ENCODE measurements at places on chromosomes 7 and 10.

DNA sequence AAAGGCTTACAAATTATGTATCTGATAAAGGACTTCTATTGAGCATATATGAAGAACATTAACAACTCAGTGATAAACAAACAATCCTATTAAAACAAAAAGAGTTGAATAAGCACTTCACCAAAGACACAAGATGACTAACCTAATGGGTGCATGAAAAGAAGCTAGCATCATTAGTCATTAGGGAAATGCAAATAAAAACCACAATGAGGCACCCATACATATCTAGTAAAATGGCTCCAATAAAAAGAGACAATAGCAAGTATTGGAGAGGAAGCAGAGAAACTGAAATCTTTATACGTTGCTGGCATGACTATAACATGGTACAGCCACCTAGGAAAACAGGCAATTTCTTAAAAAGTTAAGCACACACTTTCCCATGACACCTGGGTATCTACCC lies 77.6 kb upstream of the ZMIZ1 start:
- no peak for DNase-seq

GRCh38 chr10:58920655-58921003 lies 255.8 kb upstream of the PHYHIPL start:
- DNase-seq = no peak

DNA sequence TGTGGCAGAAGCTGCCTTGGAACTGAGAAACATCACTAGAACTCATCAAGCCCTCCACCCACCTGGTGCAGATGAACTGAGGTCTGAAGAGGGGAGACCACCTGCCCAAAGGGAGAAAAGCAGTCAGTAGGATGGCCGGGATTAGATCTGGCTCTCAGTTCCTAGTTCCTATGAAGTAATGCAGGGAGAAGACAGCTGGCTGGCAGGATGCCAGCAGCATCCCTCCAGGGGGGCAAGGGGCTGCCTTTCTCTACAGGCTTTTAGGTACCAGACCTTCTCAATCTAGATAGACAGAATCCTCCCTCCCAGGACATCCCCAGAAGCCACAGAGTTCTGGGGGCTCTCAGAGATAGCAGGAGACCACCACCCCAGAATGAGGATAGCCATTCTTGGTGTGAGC lies 7.8 kb downstream of the CRHR2 start:
- DNase-seq = no peak

DNA sequence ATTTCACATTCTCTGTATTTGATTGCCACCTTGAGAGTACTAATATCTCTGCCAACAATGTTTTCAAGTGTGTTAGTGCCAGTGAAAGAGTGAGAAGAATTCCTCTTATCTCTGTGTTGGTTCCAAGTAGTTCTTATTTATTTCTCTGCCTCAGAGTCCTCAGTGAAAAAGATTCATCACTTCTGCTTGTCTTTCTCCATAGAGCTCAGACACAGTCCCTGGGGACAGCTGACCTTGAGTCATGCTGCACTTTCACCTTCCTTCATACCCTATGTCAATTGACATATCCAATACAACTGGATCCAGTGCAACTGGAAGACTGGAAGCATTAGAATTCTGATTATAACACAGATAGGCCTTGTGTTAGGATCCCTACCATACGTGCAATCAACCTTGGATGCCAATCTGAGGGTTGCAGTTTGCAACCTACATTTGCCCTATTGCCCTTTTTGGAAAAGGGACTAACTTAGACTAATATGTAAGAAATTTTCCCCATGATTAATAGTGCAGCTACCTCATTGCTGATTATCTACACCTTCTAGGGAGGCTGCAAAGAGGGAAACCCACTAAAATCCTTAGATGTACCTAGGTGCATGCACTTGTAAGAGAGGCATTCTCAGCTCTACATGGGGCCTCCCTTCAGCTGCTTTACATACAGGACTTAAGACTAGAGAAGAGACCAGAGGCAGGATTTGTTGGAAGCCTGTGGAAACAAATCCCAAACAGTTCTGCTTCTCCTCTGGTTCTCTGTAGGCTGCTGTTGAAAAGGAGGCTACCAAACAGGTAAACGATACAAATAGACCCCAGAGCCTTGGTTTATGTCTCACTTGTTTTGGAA lies 8.4 kb downstream of the IFIT2 start:
- no peak for DNase-seq

GRCh38 chr10:13651969-13652720 lies 65.4 kb downstream of the PRPF18 start:
- no peak for DNase-seq

DNA sequence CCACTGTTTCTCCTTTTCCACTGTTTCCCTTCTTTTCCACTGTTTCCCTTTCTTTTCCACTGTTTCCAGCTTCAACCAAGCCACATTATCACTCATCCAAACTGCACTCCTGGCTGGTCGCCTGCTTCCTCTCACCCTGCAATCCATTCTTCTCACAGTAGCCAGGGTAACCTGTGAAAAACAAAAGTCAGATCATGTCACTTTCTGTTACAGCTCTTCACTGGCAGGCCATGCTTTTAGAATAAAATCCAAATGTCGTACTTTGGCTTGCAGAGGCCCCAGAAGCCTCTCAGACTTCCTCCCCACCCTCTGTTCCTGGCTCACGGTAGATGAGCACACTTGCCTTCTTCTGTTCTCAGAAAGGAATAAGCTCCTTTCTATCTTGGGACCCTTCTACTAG lies 33.9 kb downstream of the STARD3NL start:
- DNase-seq = no peak

- DNase-seq = no peak
These were observed 77.5 kb upstream of the PDE1C start for GRCh38 chr7:32147546-32148268.

DNA sequence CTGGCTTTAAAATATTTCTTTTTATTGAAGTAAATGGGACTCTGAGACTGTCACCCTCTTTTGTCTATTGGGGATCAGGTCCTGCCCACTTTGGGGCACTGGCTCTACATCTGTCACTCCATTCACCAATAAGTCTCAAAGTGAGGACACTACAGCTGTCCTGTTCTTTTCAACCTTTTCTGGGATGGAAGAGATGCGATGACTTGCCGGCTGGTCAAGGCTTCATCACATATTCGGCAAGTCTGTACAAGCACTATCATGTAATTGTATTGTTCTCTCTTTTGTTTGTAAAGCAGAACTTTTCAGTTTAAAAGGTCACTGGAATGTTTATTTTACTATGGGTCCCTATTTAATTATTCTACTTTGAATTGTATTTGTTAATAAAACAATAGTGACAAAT lies 17.7 kb upstream of the SP8 start:
- no peak for DNase-seq

GRCh38 chr10:131653554-131654470 lies 247.0 kb upstream of the PPP2R2D start:
- no peak for DNase-seq

GRCh38 chr7:138097064-138097741 lies 20.9 kb downstream of the AKR1D1 start:
- DNase-seq = no peak

DNA sequence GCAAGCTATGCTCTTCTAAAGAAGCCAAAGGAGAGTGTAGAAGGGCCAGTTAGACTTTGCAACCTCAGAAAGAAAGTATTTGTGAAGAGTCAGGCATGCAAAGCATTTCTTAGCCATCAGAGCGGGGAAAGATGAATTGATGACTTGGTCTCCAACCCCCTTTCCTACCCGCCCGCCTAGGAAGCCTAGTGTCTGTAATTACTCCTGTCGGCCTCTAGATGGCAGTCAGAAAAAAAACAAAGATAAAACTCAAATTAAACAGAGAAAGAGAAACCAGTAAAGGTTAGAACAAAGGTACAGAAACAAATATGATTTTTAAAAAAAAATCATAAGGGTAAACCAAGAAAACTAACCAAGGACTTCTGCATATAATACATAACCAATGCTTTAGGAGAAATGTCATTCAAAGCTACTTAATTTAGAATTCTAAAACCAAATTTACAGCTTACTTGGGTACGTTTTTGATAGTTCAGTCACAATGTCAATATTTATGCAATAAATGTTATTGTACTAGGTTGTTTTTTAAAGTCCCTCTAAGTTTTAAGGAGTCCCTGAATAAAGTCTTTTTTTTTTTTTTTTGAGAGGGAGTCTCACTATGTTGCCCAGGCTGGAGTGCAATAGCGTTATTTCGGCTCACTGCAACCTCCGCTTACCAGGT lies 97.6 kb downstream of the LYZL1 start:
- no peak for DNase-seq

DNA sequence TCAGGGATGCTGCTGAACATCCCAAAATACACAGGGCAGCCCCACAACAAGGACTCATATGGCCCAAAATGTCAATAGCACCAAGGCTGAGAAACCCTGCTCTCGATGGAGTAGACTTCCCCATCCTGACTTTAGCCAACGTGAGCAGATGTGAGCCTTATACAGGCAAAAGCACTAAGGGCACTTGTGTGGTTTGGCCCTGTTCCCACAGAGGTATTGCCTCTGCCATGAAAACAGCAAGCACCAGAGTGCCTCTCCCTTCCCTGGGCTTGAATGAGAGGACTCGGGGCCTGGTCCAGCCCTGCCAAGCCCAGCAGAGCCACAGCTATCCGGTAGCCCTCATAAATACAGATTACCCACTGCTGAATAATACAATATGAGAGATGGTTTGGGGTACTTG lies 47.5 kb downstream of the ACSM6 start:
- no peak for DNase-seq

- DNase-seq = peak; percentile 44
These were observed 26.3 kb downstream of the SAMD8 start for GRCh38 chr10:75137533-75138438.

GRCh38 chr7:37732253-37732652 lies 48.7 kb downstream of the GPR141 start:
- peak; percentile 9 for DNase-seq

DNA sequence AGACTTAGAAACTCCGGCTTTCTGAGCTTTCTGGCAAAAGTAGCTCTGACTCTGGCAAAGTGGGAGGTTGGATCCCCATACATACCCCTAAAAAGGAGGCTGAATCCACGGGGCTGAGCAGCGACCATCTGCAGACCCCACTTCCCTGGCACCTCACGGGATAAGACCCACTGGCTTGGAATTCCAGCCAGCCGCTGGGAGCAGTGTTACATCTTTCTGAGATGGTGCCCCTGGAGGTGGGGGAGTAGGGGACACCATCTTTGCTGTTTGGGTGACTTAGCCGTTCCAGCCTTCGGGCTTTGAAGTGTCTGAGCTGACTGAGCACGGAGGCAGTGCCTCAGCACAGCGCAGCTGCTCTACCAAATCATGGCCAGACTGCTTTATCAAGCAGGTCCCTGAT lies 45.0 kb upstream of the GRM3 start:
- DNase-seq = no peak

DNA sequence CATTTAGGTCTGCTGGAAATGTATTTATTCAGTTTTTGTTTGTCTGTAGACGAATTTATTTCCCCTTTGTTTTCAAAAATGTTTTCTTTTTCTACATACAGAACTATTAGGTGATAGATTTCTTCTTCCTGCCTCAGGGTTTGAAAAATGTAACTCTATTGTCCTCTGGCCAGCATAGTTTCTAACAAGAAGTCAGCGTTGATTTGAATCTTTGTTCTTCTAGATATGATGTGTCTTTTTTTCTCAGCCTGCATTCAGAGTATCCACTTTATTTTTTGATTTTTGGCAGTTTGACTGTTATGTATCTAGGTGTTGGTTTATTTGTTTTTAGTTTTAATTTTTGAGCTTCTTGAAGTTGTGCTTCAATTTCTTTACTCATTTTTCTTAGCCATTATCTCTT lies 7.5 kb upstream of the OR2F1 start:
- no peak for DNase-seq

GRCh38 chr10:64523065-64523759 lies 1002.0 kb downstream of the REEP3 start:
- no peak for DNase-seq

- no peak for DNase-seq
These were observed 67.3 kb downstream of the PHYHIPL start for GRCh38 chr10:59243611-59244195.

GRCh38 chr7:74026903-74027682 lies 880 bp upstream of the ELN start:
- DNase-seq = no peak

GRCh38 chr7:102836191-102836919 lies 76.4 kb upstream of the LRRC17 start:
- peak; percentile 68 for DNase-seq

- DNase-seq = no peak
These were observed 73.7 kb downstream of the FOXL3 start for GRCh38 chr7:363626-364025.

DNA sequence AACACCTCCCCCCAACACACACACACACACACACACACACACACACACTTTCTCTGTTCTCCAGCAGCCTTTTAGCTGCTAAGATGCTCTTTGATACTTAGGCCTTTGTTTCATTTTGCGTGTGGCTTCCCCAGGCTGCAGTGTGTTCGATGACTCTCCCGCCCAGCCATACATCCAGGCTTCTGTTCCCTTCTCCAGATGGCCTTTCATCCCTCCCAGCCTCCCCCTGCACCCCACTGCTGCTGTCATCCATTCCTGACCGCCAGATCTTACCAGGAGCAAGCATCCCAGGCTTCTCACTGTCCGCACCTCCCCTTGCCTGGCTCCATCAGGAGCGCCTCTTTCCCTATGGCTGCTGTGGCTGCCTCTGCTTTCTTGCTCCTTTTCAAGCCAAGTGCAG lies 77.8 kb upstream of the PPIF start:
- no peak for DNase-seq

GRCh38 chr7:150663802-150664494 lies 21.6 kb upstream of the GIMAP2 start:
- no peak for DNase-seq

GRCh38 chr7:484356-485101 lies 35.1 kb downstream of the PDGFA start:
- DNase-seq = no peak

GRCh38 chr7:105827151-105827875 lies 49.1 kb downstream of the ATXN7L1 start:
- DNase-seq = no peak

DNA sequence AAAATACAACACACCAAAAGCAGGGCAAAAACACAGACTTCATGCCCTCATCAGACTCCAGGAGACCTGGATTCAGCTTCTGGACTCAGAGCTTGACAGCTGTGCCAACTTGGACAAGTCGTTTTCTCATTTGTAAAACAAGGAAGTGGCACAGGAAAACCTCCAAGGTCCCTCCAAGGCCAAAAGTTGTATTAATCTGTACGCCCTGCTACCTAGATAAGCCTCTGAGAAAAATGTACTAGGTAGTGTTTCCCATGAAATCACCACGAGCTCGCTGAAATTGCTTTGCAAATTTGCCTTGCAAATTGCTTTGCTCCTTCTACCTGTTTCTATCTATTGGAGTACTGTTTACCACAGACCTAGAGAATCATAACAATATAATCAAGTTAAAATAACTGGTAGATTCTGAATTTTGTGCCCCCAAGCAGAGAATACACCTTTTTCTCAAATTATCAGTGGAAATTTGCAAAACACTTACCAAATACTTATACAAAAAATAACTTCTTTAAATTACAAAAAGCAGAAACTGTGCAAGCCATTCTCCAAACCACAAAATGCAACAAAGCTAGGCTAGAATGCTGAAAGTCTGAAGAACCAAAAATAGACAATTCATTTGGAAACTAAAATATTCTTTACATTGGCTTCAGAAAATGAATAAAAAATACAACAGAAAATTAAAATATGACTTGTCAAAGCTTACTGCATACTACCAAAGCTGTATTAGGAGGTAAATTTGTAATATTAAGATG lies 158.1 kb upstream of the CHST15 start:
- DNase-seq = no peak

GRCh38 chr7:80637911-80638765 lies at the start of gene CD36:
Gene CD36, plus strand, starts transcription at chr7:80638642. Its CDS starts 8,099 bp downstream, at chr7:80646741.
- DNase-seq = no peak
